Bronchial epithelial cell (primary cell): ENCODE measurements at places on chromosomes 5 and 9.
A peak's percentile ranks its signal among the peaks of the same experiment; 100 is the strongest.

DNA sequence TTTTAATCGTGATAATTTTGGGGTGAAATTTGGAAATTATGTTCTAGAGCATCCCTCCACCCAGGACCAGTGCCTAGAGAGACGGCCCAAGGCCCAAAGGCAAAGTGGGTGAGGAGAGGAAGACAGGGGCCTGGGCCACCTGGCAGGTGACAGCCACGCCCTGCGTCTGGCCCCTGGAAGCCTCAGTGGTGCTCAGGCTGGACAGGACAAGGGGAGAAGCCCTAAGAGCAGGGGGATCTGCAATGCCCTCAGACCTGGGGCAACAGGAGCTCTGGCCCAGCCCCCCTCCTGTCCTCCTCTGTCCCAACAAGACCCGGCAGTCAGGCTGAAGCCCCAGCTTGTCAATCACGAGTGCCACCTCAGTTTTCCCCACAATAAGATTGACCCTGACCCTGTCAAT is 134.8 kb downstream of the ADAMTS2 start:
- no peak for DNase-seq

- no peak for DNase-seq
Observed at GRCh38 chr5:147509041-147509709, 693 bp downstream of the DPYSL3 start.

GRCh38 chr9:76917299-76917698 is 11.4 kb upstream of the PRUNE2 start:
- no peak for DNase-seq

DNA sequence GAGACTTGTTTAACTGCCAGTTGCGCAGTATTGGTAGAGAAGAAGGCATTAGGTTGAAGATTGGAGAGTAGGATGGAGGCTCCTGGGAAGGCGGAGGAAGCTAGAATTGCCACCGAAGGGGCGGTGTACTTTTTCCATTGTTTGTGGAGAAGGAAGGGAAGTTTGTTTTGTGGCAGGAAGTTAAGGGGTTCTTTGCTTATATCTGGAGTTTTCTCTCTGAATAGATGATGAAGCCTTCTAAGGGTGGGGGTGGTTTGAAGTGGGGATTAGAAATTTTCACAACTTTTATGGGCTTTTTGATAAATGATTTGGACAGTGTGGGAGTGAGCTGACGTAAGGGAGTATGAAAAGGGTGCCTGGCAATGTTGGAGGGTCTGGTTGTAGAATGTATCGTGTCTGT is 59.3 kb downstream of the SNX30 start:
- no peak for DNase-seq

GRCh38 chr9:19967888-19968459 is 179.1 kb upstream of the SLC24A2 start:
- DNase-seq = no peak

GRCh38 chr5:125331987-125332598 is 585.7 kb upstream of the ZNF608 start:
- no peak for DNase-seq

DNA sequence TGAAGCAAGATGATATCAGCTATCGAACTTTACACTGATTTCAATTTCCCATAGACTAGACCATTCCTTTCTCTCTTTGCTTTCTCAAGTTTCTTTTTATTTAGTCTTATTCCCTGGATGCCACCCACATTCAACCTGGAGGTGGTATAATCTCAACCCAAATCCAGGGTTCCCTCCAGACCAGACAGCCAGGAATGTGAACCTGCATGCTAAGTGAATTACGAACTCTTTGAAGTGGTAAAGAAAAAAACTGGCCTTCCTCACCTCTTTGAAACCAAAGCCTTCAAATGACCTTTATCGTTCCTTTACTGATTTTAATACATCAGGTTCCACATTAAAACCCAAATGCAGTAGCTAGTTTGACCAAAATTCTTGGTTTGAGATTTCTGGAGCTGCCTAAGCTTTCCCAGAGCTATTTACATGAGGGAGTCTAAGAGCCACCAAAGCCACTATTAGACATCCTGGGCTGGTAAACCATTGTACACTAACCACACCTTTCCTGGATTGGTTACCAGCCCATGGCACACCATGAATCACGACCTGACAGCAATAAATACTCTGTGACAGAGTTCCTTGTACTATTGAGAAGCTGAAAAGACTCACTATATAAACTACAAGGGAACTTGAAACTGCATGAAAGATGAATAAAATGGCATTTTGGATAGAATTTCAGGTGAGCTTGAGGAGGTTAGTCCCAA is 323.7 kb downstream of the ADAMTS6 start:
- DNase-seq = peak; percentile 67

DNA sequence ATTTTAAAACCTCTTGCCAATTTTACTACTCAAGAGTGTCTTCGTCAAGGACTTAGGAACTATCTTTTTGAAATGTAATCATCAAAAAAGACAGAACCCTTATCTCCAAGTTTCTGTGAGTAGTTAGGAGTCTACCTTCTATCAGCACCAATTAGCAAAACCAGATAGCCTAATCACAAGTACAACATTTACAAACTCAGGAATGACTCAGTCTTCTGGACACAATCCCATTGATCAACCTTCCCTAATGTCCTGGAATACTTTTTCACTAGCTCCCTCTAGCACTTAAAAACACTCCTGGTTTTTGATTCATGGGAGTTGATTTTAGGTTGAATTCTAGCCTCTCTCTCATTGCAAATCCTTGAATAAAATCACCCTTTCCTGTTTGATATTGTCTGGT is 680.7 kb downstream of the PRR16 start:
- peak; percentile 56 for DNase-seq

GRCh38 chr5:166123717-166124116 is 2167.7 kb upstream of the WWC1 start:
- no peak for DNase-seq

GRCh38 chr5:84650429-84650828 is 265.7 kb upstream of the EDIL3 start:
- DNase-seq = no peak

- no peak for DNase-seq
Observed at GRCh38 chr5:121031491-121031890, 567.4 kb downstream of the PRR16 start.

- no peak for DNase-seq
Observed at GRCh38 chr9:116042321-116042720, 111.3 kb upstream of the PAPPA start.

DNA sequence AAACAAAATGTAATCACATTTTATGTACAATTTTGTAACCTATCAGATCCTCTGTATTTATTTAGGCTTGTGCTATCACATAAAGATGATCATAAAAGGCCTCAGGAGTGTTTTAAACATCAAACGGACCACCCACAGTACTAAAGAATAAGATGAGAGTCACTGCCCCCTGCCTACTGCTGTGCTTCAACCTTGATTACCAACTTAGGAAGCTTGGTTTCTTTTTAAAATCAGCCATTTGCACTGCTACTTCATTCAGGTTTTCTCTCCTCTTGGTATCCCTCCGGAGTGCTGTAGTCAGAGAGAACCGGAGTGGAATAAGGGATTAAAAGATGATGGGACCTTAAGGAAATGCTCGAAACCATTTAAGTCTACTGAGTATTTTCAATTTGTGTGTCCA is 6.9 kb downstream of the C7 start:
- DNase-seq = no peak

GRCh38 chr5:176436656-176437055 is 11.5 kb upstream of the FAF2 start:
- DNase-seq = peak; percentile 85

DNA sequence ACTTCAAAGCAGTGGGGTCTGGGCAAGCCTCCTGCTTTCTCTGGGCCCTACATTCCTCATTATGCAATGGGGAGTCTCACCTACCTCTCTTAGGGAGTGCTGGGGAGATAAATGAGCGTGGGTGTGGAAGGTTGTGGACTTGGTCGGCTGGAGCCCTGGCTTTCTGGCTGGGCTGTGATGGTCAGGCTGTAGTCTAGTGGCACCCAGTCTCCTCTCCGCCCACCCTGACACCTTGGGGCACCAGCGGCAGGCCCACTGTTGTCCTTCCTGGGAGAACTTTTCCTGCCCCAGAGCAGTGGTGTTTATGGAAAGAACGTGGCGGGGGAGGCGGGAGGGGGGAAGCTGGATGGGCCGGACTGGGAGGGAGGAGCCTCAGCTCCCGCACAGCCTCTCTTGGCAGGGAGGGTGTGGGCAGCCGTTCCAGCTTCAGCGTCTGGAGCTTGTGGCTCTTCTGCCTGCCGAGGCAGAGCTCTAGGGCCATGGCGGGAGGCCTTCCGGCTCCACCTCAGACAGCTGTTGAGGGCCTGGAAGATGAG is 4.1 kb downstream of the PTGS1 start:
- DNase-seq = peak; percentile 51

- DNase-seq = no peak
Observed at GRCh38 chr9:127074561-127075548, 47.6 kb downstream of the ANGPTL2 start.

DNA sequence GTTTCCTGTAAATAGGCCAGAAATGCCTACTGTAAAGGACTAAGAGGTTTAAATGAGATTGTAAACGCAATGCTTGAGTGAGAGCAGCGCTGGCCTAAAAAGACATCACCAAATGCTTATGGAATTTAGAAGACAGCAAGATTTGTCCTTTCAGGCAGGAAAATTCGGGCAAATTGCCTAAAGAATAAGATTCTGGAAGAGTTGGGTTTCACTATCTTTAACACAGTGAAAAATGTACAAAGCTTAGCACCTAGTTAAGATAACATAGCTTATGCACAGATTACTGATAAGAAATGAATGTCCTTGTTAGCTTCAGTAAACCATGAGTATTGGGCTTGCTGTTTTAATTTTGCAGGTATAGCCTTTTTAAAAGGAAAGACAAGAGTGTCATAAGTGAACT is 4.7 kb downstream of the FKBP15 start:
- DNase-seq = no peak

- no peak for DNase-seq
Observed at GRCh38 chr5:76714751-76715485, 1.0 kb upstream of the F2R start.

- peak; percentile 71 for DNase-seq
Observed at GRCh38 chr5:68450245-68450852, 234.8 kb downstream of the PIK3R1 start.

DNA sequence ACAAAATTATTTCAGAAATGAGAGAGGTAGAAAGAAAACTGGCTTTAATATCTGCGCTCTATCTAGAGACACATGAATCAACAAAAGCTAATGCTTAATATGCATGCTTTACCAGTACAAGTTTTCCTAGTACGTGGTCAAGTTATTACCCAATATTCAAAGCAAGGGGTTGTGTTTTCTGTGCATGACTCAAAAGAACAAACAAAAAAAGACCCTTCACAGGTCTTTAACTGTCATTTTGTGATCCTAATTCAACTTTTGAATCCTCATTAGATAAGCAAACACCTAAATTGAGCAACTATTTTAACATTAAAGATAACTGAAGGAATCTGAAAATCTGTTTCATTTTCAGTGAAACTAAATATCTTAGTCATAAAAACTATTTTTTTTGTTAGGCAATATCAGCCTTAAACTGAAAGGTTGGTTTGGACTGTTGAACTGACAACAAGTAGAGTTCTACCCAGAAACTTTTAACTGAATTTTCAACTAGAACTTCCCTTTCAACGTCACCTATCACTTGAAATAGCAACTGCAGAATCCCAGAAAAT is 12.5 kb downstream of the ST8SIA4 start:
- peak; percentile 68 for DNase-seq

DNA sequence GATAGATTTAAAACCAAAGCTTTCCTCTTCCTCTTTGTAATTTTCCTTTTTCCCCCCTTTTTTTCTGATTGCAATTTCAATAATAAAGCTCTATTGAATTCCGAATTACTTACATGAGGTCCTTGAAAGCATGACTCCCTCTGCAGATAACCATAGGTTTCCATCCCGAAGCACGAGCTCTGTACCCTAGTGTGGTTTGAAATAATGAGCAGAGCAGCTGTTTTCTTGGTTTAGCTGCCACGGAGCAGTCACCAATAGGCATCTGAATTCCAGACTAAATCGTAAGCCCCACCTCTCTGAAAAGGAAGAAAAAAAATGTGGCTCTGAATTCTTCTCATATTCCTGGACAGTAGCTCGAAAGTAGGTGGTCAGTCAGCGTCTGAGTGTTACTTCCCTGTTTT is 18.5 kb upstream of the GNE start:
- peak; percentile 34 for DNase-seq

GRCh38 chr9:73655363-73655762 is 503.7 kb downstream of the ANXA1 start:
- no peak for DNase-seq

- no peak for DNase-seq
Observed at GRCh38 chr5:123171259-123171658, 82.2 kb downstream of the PRDM6 start.

- no peak for DNase-seq
Observed at GRCh38 chr9:128840524-128840923, 10.9 kb upstream of the SPOUT1 start.

GRCh38 chr9:92740446-92740961 is 24.1 kb downstream of the BICD2 start:
- DNase-seq = peak; percentile 75

GRCh38 chr9:126053913-126054312 is 272.7 kb upstream of the MVB12B start:
- DNase-seq = no peak

DNA sequence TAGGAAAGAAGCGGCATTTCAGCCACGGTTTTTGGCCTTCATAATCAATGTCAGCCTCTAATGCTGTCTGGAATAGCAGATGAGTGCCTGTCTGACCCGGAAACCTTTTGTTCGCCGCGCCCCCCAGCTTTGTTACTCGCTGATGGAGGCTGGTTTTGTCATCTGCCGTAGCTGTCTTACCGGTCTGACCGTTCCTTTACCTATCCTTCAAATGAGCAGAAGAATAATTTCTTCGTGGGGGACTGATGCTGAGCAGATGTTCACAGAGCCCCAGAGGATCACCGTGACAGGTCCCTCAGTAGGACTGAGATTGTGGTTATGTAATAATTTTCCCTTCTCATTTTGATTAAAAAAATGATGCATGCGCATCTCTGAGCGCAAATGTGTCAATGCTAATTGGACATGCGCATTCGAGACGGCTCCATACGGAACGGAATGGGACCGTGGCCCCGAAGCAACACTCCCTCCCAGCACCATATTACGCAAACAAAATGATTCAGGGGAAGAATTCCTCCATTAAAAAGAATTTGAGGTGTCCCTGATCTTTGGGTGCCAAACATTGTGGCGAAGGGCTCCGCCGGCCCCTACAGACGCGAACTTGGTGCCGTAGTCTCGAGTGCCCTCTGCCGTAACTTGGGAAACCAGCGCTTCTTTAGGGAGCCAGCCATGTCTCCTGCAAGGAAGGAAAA is 27.6 kb downstream of the TLX3 start:
- DNase-seq = peak; percentile 52

DNA sequence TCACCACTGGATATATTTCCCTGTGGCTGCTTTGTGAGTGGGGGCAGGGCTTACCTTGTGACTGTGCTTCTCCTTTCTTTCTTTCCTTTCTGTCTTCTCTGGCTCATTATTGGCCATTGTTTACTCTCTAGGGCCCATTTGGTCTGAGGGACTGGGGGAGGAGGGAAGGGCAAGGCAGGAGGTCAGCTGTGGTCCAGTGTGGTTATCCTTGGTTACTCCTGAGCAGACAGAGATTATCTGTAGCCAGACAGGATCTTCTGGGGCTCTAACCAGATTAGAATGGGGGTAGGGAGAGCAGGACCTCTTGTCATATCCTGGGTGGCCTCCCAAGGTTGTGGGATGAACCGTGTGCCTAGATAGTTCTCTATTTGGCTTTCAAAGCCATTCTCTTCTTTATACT is 71.2 kb downstream of the ANKRD55 start:
- no peak for DNase-seq

GRCh38 chr5:136028782-136029742 is at the start of gene TGFBI:
Gene TGFBI (plus strand): TSS chr5:136028988. CDS start chr5:136029056, 68 bp downstream.
- DNase-seq = no peak
